Activated CD8-positive, alpha-beta T cell treated with anti-CD3 and anti-CD28 coated beads, Interleukin-2, amount 10 ng/mL, durations not matched to agents 7 days and 5 days (primary cell): ENCODE measurements at places on chromosomes 2 and 18. TPM values are rescaled to one million over a fixed set of nuclear protein-coding genes. Genes with fewer than 3 reads are reported as not detected.

DNA sequence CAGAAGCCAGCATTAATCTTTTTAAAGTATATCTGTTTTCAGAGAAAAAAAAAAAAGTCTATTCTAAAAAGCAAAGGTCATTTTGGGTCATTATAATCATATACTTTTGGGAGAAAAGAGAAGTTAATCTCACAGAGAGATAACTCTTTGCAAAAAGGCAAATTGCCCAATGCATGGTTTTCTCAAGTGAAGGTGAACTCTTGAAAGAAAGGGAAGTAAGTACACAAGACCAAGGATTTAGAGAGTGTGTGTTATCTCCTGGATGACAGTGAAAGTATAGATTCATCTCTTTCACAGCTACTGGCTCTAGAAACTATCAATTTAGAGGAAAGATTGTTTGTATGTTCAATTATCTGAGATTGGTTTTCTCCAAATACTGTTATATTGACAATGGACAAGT, 151.4 kb downstream of the CD8B2 start:
- DNase-seq: no peak
- H3K27ac ChIP-seq: no peak overlapping the region
- no peak overlapping the region for H3K4me3 ChIP-seq
- peaks cover 2% of the 10 kb centered on the region for H3K27me3 ChIP-seq
- no peaks in the 10 kb centered on the region for H3K36me3 ChIP-seq
- H3K4me1 ChIP-seq: no peaks in the 10 kb centered on the region

- DNase-seq: no peak
- H3K27ac ChIP-seq: no peak overlapping the region
- no peak overlapping the region for H3K4me3 ChIP-seq
- peaks cover 3% of the 10 kb centered on the region for H3K4me1 ChIP-seq
These were observed 115.2 kb upstream of the ARL5A start for GRCh38 chr2:151943461-151943860.

DNA sequence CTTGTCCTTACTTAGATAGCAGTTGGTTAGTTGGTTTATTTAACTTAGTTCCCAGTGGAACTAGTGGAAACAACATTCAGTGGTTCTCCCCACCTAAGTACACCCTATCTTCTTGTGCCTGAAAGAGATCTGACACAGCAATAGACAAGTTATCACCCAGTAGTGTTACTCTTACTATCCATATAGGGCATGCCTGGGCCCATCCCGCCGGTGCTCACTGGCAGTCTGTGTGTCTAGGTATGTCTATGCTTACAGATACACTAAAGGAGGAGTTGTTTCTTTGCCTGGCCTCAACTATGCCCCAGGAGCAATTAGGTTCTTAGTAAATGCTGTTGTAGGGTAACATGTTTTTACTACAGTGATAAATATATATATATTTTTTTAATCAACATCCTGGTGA, 12.0 kb upstream of the NRP2 start:
- H3K4me3 ChIP-seq: no peak overlapping the region
- peaks cover 12% of the 10 kb centered on the region for H3K27me3 ChIP-seq
- no peak overlapping the region for H3K27ac ChIP-seq
- DNase-seq: no peak
- H3K4me1 ChIP-seq: peaks cover 9% of the 10 kb centered on the region
- H3K36me3 ChIP-seq: peaks cover 2% of the 10 kb centered on the region

- peaks cover 13% of the 10 kb centered on the region for H3K27me3 ChIP-seq
- DNase-seq: no peak
- no peaks in the 10 kb centered on the region for H3K4me1 ChIP-seq
- no peak overlapping the region for H3K27ac ChIP-seq
- no peak overlapping the region for H3K4me3 ChIP-seq
- no peaks in the 10 kb centered on the region for H3K36me3 ChIP-seq
These were observed 320.0 kb downstream of the MTX2 start for GRCh38 chr2:176589287-176589686.

GRCh38 chr18:12777500-12777944, 74.7 kb downstream of the PSMG2 start:
- H3K36me3 ChIP-seq: peaks cover 7% of the 10 kb centered on the region
- no peaks in the 10 kb centered on the region for H3K27me3 ChIP-seq
- H3K27ac ChIP-seq: no peak overlapping the region

GRCh38 chr18:50014606-50015005, 180.3 kb downstream of the MYO5B start:
- no peak overlapping the region for H3K4me3 ChIP-seq
- no peak for DNase-seq
- peaks cover 3% of the 10 kb centered on the region for H3K4me1 ChIP-seq
- H3K36me3 ChIP-seq: no peaks in the 10 kb centered on the region
- peaks cover 27% of the 10 kb centered on the region for H3K27me3 ChIP-seq

DNA sequence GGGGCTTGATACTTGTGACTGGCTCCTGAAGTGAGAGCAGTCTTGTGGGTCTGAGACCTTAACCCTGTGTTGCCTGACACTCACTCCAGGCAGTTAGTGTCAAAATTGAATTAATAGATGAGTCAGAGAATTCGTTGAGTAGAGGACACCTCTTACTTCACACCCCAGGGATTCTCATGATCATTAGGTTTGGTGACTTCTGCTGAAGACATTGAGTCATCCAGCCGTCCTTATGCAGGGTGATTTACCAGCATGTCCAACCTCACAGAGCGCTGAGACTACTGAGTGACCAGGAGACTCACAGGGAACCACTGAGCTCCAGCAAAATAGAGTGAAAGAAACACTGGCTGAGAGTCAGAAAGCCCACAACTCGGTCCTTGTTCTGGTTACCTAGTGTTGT, 36.0 kb upstream of the EVA1A start:
- H3K4me3 ChIP-seq: no peak overlapping the region
- H3K4me1 ChIP-seq: no peaks in the 10 kb centered on the region
- DNase-seq: no peak
- H3K36me3 ChIP-seq: no peaks in the 10 kb centered on the region
- peaks cover 6% of the 10 kb centered on the region for H3K27me3 ChIP-seq

Gene SAG
- total RNA-seq: not detected
